IMR-90 (cell line): ENCODE measurements at places on chromosomes 1 and 21. TPM values are rescaled to one million over a fixed set of nuclear protein-coding genes. Genes with fewer than 3 reads are reported as not detected.

CELF3 gene
- total RNA-seq, result not detected in 2 replicates

GREM2 gene
- total RNA-seq, result 3.0 and 5.0 TPM in 2 replicates

S100A3 gene
- 1.4 and 2.9 TPM in 2 replicates for total RNA-seq

SGIP1 gene
- 27.1 and 43.6 TPM in 2 replicates for total RNA-seq

CLDN17 gene
- total RNA-seq, result not detected in 2 replicates

SLC6A9 gene
- 1.9 and 2.0 TPM in 2 replicates for total RNA-seq

COL6A1 gene
- 173 and 186 TPM in 2 replicates for total RNA-seq

SPRR1B gene
- not detected in 2 replicates for total RNA-seq

METTL25B gene
- 2.3 and 3.1 TPM in 2 replicates for total RNA-seq
